SJSA1 (cell line): ENCODE measurements at places on chromosomes 3 and 15. TPM values are rescaled to one million over a fixed set of nuclear protein-coding genes. Genes with fewer than 3 reads are reported as not detected.

Gene XCR1
- total RNA-seq: not detected in 2 replicates

DNA sequence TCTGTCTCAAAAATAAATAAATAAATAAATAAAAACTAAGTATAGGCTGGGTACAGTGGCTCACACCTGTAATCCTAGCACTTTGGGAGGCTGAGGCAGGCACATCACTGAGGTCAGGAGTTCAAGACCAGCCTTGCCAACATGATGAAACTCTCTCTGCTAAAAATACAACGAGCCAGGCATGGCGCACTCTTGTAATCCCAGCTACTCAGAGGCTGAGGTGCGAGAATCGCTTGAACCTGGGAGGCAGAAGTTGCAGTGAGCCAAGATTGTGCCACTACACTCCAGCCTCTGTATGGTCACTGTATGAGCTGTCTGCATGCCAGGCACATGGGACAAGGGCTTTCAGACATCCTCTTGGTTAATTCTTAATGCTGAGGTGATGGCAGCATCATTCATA lies 28.7 kb downstream of the TIPIN start:
- DNase-seq: no peak

Gene CLSTN2
- total RNA-seq: 0.05 TPM in 1 of 2 replicates, not detected in the other

GRCh38 chr3:168219530-168219929 lies 123.8 kb upstream of the GOLIM4 start:
- no peak for DNase-seq

DNA sequence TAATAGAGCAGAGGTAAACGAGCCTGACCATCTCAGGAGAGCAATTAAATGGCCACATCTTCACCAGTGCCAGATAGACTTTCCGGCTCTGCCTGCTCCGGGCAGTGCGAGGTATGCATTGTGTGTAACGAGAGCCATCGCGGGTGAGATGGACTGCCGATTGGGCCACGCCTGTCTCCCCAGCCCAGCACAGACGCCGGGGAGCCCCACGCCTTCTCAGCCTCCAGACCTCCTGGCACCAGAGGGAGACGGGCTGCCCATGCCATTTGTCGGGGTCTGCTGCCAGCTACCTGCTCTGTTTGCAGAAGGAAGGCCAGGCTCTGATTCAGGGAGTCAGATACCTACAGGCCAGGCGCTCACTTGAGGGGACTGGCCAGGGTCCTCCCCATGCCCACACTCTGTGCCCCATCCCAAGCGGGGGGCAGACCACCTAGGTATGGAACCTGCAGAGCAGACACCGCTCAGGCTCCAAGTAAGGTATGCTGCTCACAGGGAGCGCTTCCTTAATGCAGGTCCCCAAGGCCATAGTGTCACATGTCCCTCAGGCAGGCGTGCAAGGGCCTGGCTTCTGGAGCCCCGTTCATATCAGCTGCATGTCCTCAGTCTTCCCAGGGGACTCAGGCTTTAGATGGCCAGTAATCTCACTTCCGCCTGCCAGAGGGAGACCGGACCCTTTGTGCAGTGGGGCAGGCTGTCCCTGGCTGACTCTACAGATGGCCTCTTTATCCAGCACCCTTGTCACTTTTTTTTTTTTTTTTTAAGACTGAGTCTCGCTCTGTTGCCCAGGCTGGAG lies 62.2 kb downstream of the DNAJB8 start:
- DNase-seq: no peak

Gene CEMIP
- total RNA-seq: 0.03 TPM in 1 of 2 replicates, not detected in the other

DNA sequence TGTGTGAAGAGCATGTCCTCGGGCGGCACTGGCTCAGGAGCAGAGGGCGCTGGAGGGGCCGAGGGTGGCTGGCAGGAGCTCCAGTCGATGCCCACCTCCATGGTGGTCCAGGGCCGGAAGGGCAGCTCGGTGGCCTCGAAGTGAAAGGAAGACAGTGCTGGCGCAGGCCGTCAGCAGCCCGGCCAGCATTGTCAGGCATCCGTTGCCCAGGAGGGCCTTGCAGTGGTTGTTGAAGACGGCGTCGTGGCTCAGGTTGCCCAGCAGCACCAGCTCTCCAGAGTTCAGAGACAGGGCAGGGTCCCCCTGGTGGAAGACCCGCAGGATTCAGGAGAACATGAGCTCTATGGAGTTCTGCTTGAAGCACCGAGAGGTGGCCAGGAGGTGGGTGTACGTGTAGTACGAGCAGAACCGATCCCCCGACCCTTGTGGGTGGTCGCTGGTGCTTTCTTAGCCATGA lies 16.5 kb upstream of the SIAH2 start:
- no peak for DNase-seq

Gene LTK
- 0.24 and 0.31 TPM in 2 replicates for total RNA-seq
